CD14-positive monocyte (primary cell): ENCODE measurements at places on chromosomes 1 and 21.

- DNase-seq = no peak
These were observed 39.5 kb upstream of the TNFRSF1B start for GRCh38 chr1:12127206-12127810.

DNA sequence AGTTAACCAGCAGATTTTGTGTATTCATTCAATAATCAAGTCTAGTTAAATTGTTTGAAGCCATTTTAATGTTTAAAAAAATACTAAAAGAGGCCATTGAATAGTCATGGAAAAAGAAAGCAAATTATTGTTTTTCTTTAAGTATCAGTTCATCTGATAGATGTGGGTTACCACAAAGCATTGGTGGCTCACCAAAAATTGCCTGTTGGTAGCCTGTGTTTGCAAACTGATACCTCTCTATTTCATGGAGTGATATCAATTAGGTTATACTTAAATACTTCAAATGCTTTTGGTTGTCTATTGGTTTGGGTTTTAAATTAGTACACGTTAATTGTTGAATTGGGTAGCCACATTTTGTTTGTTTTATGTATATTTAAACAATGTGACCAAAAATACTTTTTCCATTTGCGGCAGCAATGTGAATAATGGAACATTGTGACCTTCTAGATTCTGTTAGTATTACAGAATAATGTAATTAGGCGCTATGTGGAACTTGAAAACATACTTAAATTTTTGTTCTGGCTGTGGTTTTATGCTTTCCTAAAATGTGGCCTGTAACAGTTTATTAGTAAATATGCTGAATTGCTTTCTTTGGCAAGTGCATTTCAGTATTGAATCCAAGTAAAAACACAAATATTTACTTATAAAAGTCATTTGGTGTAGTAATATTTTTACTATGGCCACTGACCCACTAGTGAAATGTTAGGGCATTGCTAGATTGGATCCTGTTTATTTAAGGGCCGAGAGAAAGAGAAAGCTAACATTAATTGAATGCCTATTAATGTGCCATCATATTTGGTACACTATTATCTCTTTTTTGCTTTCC is 37.1 kb upstream of the NBL1 start:
- DNase-seq = no peak

GRCh38 chr1:207970329-207971233 is 59.7 kb upstream of the CD34 start:
- DNase-seq = no peak

DNA sequence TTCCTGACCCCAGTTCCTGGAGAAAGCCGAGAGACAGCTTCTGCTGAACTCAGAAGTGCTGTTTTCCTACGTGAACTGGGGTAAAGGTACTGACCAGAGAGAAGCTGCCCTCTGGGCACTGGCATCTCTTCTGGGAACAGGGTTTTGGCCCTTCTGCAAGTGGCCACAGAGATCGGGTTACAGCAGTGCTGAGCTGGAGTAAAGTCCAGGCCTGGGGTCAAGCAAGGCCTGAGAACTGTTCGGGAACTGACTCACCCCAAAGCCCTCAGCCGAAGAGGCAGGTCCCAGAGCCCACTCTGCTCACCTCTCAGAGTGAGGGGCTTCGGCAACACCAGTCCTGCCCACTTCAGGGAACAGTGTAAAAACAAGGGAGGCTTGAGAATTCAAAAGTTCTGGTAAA is 177.2 kb upstream of the RUNX1 start:
- no peak for DNase-seq

DNA sequence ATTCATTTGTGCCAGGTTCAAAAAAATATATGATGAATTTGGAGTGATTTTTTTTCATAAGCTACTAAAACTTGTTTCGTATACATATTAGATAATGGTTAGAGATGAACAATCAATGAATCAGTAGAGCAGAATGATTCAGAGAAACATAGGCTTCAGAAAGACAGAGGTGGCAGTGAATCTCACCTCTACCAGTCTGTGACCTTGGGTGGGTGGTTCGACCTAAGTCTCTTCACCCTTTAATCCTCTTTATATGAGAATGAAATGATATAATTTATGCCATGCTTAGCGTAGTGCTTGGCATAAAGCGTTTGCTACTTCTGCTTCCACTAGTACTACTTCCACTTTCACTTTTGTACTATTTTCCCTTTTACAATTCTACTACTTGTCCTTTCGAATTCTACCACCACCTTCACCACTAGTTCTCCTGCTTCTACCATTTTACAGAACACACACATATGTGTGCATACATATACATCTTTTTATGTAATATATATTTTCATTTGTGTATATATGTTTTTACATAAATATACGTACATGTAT is 45.1 kb downstream of the FYB2 start:
- no peak for DNase-seq

DNA sequence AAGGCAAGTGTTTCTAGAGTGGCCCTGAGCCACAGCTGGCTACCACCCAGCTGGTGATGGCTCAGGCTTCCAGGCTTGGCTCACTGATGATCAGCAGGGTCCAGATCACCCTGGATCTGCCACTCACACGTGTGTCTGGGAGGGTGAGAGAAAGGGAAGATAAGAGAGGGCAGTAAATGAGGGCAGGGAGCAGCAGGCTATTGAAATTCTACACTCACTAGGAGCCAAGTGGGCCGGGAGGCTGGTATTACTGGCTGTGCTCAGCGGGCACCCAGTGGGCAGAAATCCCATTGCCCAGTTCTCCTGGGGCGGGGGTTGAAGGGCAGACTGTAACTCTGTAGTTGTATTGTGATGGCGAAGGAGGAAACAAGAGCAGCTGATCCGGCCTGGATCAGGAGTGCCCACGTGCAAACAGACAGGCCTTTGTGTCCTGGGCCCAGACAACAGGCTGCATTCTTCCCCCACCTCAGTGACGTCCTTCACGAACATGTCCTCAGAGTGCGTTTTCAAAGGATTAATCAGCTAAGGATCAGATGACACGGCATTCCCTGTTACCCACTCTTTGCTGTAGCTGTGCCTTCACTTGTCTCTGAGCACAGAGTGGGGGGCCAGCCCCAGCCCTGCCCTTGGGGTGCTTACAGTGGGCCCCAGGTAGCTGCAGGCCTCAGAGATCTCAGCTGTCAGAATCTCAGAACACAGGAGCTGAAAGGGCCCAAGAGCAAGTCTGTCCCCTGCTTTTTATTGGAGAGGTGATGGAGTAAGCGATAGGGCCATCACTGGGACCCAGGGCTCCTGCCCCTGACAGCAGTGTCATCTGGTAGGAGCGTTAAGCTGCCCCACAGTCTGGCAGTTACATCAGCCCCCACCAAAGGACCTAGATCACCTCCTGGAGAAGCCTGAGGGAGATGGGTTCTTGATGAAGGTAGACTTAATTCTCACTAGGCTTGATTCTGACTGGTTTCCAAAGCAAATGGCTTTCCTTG is 60.5 kb downstream of the ATP1A1 start:
- no peak for DNase-seq

DNA sequence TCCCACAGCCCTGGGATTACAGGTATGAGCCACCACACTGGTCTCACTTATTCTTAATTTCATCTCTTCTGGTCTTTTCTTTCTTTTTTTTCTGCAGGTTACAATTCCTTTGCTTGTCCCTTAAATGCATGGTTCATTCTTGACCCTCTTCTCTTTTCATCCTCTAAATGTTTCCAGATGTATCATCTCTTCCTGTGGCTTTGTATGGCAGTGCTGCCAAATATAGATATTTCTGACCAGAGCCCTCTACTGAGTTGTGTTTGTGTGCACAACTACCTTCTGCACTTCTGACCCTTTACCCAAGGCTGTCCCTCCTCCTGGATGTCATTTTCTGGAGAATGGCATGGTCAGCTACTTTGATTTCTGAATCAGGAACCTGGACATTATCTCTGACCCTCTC is 32.5 kb downstream of the OLFML3 start:
- DNase-seq = no peak

DNA sequence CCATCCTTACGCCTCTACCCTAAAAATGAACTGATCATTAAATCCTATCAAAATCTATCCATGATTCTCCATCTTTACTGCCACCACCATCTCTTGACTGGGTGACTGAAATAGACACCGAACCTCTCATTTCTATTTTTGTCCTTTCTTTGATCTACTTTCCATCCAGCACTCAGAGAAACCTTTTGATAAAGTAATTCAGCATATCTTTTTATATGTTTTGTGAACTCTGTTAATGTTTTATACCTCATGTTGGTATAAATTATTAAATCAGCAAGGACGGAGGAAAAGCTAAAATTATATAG is 13.0 kb downstream of the PCNX2 start:
- no peak for DNase-seq

DNA sequence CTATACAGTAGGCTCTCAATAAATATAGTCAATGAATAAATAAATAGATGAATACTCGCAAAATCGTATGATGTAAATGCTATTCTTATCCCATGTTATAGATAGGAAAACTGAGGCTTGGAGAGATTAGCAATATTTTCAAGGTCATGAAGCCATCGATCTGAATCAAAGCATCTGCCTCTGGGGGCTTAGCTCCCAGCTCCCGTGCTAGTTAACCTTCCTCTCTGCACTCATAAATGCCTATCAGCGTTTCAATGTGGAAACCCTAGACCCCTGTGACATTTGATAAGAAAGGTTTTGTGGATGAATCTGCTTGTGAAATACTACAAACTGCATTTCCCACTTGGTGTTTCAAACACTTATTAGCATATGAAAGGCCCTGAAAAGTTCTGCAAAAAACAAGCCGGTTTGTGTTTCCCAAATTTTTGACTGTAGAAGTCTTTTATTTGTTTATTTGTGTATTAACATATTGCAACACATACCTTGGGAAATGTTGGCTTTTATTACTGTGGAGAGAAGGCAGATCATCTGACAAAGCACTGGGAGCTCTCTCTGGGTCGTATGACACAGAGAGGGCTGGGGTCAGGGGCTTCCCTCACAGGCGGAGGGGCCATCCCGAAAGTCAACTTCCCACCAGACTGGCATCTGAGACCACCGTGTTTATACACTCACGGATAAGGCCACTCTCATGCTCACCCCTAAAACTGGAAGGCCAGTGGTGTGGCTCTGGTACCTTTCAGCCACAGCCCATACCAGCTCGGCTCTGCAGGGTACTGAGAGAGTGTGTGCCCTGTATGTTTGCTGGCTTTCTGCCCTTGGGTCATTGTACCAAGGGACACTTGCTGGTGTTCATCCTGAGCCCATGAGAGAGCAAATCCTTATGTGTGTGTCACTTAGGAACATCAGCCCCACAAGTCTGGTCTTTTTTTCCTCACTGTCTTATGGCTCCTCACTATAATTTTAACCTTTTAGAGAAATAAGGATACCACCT is 993 bp upstream of the PROK1 start:
- DNase-seq = no peak

DNA sequence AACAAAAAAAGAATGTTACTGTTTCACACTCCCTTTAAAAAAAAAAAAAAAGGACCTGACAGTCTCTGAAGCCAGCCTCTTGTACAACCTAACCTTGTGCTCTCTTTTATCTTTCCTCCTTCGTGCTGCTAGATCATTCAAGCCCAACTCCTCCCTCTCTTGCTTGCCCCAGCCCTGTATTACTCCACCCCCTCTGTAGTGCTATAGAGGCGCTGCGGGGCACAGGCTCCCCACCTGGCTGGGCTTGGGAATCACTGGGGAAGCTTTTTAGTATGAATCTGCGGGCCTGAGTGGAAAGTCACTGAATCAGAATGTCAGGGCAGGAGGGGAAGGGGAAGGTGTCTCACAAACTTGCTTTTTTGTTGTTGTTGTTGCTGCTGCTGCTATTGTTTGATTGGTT is 383.7 kb upstream of the CAMK1G start:
- DNase-seq = no peak

- no peak for DNase-seq
These were observed 1.3 kb downstream of the CNN3 start for GRCh38 chr1:94925561-94926125.

GRCh38 chr1:53588053-53588779 is 129.0 kb downstream of the DMRTB1 start:
- no peak for DNase-seq

GRCh38 chr1:238777551-238777950 is 608.8 kb upstream of the CHRM3 start:
- DNase-seq = no peak

DNA sequence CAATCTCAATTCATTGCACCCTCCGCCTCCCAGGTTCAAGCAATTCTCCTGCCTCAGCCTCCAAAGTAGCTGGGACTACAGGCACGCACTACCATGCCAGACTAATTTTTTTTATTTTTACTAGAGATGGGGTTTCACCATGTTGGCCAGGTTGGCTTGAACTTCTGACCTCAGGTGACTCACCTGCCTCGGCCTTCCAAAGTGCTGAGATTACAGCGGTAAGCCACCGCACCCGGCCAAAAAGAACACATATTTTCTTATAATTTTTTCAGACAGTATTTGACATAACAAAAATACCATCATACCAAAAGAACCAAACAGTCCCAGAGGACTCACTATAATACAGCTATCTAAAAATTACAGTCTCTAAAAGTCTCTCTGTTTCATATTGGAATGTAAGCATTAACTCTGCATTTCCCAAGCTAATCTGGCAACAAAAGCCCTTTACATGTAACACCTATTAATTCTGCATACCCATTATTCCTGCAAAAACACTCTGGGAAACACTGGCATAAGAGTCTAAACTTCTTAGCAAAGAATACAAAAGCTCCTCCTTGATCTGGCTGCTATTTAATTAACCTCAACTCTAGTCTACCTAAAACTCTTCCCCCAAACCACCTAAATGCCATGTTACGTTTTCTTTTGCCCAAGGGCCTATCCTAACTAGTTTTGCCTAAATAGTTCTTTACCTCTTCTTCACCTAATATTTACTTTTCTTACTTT is 26.9 kb downstream of the WDR26 start:
- DNase-seq = no peak

GRCh38 chr1:186494832-186495271 is 33.9 kb upstream of the PDC start:
- no peak for DNase-seq

DNA sequence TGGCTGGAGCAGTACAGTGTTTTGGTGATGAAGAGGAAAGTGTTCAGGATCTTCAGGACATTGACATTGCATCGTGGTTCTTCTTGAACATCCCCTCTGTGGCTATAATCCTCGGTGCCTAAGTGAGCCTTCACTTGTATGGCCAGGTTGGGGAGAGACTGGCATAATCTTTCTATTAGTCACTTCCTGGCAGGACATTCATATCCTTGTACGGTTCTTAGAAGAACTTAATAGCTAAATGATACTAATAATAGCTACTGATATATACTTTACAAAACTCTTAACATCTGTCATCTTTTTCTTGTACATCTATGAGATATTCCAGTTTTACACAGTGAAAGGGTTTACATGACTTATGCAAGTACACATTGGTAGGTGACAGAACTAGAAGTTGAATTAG is 35.8 kb downstream of the CELF3 start:
- DNase-seq = no peak

DNA sequence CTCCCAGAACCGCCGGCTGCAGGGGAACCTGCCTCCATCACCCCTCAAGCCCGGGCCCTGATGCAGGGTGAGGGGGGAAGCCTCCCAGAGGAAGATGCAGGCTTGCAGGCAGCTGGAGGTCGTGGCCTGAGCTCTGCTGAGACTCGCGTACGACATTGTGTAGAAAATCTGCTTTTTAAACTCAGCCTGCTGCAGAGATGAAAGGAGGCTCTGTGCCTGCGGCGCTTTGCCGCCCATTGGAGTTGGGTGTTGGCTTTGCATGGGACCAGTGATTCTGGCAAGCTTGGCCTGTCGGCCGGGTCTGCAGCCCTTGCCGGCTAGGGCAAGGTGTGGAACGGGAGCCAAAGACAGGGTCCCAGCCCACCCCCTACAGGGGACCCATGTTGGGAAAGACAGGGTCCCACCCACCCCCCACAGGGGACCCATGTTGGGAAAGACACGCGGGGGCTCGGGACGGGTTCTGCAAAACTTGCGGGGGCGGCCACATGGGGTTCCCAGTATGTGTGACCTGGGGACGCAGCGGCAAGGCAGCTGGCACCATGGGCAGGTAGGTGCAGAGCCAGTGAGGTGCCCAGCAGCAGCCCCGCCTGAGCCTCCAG is 55.6 kb downstream of the SLX9 start:
- DNase-seq = no peak
